ENCODE measurements at places on chromosomes 4 and X. TPM values are rescaled to one million over a fixed set of nuclear protein-coding genes. Genes with fewer than 3 reads are reported as not detected.

MAGEA2 gene
- total RNA-seq = not detected

CT45A10 gene
- not detected for total RNA-seq

TRIM75 gene
- total RNA-seq = not detected

TBC1D8B gene
- total RNA-seq = 8.6 TPM

TMEM271 gene
- not detected for total RNA-seq

CCSER1 gene
- total RNA-seq = not detected

NUDT10 gene
- total RNA-seq = 1.9 TPM

UPF3B gene
- total RNA-seq = 0.86 TPM

MBNL3 gene
- 0.86 TPM for total RNA-seq

CTAG1B gene
- not detected for total RNA-seq

ERVMER34-1 gene
- not detected for total RNA-seq

ANXA3 gene
- total RNA-seq = 26.4 TPM

GAGE2A gene
- total RNA-seq = not detected

CSN1S1 gene
- total RNA-seq = not detected

SPANXB1 gene
- total RNA-seq = not detected

CTAG1A gene
- not detected for total RNA-seq

MED28 gene
- total RNA-seq = 8.7 TPM

KIAA1210 gene
- total RNA-seq = not detected

AP1S2 gene
- total RNA-seq = 60.6 TPM

GASK1B gene
- 24.8 TPM for total RNA-seq

FRMD7 gene
- not detected for total RNA-seq

FHDC1 gene
- 0.18 TPM for total RNA-seq

UCHL1 gene
- 770 TPM for total RNA-seq

HS3ST1 gene
- total RNA-seq = not detected

PRR32 gene
- total RNA-seq = not detected

USP46 gene
- 9.5 TPM for total RNA-seq

GPR119 gene
- total RNA-seq = not detected

KIT gene
- not detected for total RNA-seq

RBM46 gene
- not detected for total RNA-seq

MAOB gene
- total RNA-seq = 0.89 TPM

NDST4 gene
- 0.29 TPM for total RNA-seq

AFP gene
- 1.2 TPM for total RNA-seq

PPP4R3C gene
- not detected for total RNA-seq

SLC7A11 gene
- 34.9 TPM for total RNA-seq

TREX2 gene
- total RNA-seq = not detected

UGT2A1 gene
- not detected for total RNA-seq

CDKL2 gene
- 0.86 TPM for total RNA-seq

SYTL4 gene
- 7.1 TPM for total RNA-seq

F8A3 gene
- total RNA-seq = 3.5 TPM
